Muscle of back (tissue), 13 donors: ENCODE measurements at places on chromosomes 5 and 9.
A peak's percentile ranks its signal among the peaks of the same experiment; 100 is the strongest.

- DNase-seq, result no peak
Observed at GRCh38 chr9:77616191-77616590, 31.9 kb downstream of the GNA14 start.

- no peak for DNase-seq
Observed at GRCh38 chr5:131323378-131323777, 59.5 kb downstream of the CDC42SE2 start.

- DNase-seq, result no peak
Observed at GRCh38 chr5:4348423-4348822, 752.8 kb downstream of the IRX1 start.

GRCh38 chr9:88950341-88951154 lies 40.7 kb upstream of the S1PR3 start:
- DNase-seq, result no peak

DNA sequence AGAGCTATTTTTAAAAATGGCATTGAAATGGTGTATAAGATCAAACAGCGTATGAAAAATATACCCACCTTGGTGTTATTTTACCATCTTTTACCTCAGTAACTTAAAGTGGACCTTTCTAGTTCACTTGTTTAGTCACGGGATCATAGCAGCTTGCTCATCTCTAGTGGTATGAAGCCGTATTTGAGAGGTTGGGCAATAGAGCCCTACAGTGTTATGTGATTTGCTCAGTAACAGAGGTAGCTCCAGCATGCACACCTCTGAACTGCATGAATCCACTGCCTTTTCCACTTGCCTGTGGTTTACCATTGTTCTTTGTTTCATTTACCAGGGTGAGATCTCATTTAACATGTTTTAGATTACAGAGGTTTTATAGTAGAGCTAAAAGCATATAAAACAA lies 134.4 kb downstream of the ATG10 start:
- DNase-seq, result peak; percentile 17

DNA sequence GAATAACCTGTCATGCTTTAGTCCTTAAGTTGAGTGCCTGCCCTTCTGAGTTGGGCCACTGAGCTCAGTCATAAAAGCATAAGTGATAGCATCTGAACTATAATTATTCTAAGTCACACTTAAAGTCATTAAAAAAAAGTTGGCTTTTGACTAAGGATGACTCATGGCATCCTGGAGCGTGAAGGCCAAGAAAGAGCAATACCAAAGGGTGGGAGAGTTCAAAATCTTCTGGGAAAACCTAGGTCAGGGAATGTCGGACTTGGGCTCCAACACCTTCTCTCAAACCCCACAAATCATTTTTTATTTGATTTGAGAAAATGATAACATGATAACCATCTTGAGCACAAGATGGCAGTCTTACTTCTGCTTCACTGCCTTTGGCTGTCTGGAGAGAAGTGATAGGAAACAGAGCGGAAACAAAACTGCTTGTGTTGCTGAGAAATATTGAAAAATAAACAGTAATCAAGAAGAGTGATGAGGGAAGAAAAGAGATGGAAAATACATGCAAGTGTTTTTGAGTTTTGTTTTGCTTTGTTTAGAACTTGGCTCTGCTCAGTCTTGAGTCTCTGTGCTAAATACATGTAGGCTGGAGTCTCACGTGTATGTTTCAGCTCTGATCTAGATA lies 16.9 kb upstream of the NTRK2 start:
- peak; percentile 55 for DNase-seq

DNA sequence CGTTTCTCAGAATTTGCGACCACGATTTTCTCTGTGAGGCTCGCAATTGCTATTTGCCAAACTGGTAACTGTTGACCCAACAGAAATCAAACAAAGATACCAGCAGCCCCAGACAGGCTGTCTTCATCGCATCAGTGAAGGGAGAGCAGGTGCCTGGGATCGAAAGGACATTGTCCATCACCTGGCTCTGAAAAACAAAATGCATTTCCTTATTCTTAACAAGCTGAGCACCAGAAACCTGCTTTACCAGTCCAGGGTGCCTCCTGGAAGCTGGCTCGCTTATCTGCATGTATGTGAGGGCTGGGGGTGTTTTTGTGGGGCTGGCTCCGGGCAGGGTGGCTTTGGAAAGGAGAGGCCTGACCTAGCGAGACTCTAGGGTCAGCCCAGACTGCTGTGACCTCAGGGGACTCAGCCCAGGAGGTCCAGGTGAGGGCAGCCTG lies 24.7 kb downstream of the WWC1 start:
- no peak for DNase-seq
